Regular cardiac myocyte (primary cell): ENCODE measurements at places on chromosomes 12 and 14. TPM values are rescaled to one million over a fixed set of nuclear protein-coding genes. Genes with fewer than 3 reads are reported as not detected.

Gene RDH5
- total RNA-seq: 37.8 and 53.0 TPM in 2 replicates

Gene TNS2
- total RNA-seq: 25.1 and 34.7 TPM in 2 replicates

Gene KRT6C
- total RNA-seq: not detected in 2 replicates

Gene SCNN1A
- total RNA-seq: 0.58 and 1.4 TPM in 2 replicates

Gene KLRC3
- not detected in 2 replicates for total RNA-seq
